ENCODE measurements at places on chromosomes 4 and X. TPM values are rescaled to one million over a fixed set of nuclear protein-coding genes. Genes with fewer than 3 reads are reported as not detected.

Gene NXF2
- not detected for polyA plus RNA-seq

Gene DRD5
- not detected for polyA plus RNA-seq

Gene LGI2
- 1.0 TPM for polyA plus RNA-seq

Gene TGIF2LX
- not detected for polyA plus RNA-seq

Gene HNRNPD
- polyA plus RNA-seq, result 168 TPM

Gene SPCS3
- 18.5 TPM for polyA plus RNA-seq

Gene GUCY1B1
- polyA plus RNA-seq, result 17.9 TPM

Gene FRMD7
- polyA plus RNA-seq, result 0.02 TPM

Gene APLN
- 1.3 TPM for polyA plus RNA-seq

Gene CDX4
- polyA plus RNA-seq, result not detected

Gene IQSEC2
- 8.7 TPM for polyA plus RNA-seq

Gene MFAP3L
- polyA plus RNA-seq, result 1.0 TPM

Gene ADD1
- polyA plus RNA-seq, result 365 TPM

Gene IGFBP7
- polyA plus RNA-seq, result 686 TPM

Gene ZNF41
- 7.8 TPM for polyA plus RNA-seq

Gene SYP
- polyA plus RNA-seq, result 3.1 TPM

Gene GATA1
- polyA plus RNA-seq, result 0.08 TPM

Gene SMIM14
- 18.8 TPM for polyA plus RNA-seq

Gene RAB41
- polyA plus RNA-seq, result not detected

Gene TMEM47
- polyA plus RNA-seq, result 49.2 TPM

Gene CSAG1
- polyA plus RNA-seq, result not detected

Gene C4orf51
- not detected for polyA plus RNA-seq

Gene PDZD4
- 2.0 TPM for polyA plus RNA-seq

Gene SYTL4
- 61.1 TPM for polyA plus RNA-seq

Gene PRKG2
- polyA plus RNA-seq, result 0.15 TPM

Gene BBS12
- polyA plus RNA-seq, result 4.2 TPM

Gene ABCB7
- 16.4 TPM for polyA plus RNA-seq

Gene PRR32
- not detected for polyA plus RNA-seq

Gene RASSF6
- 0.85 TPM for polyA plus RNA-seq

Gene RPS6KA6
- polyA plus RNA-seq, result 1.5 TPM

Gene UGT2B10
- not detected for polyA plus RNA-seq

Gene GLRB
- 7.7 TPM for polyA plus RNA-seq

Gene NEXMIF
- 0.13 TPM for polyA plus RNA-seq

Gene CASP3
- polyA plus RNA-seq, result 8.9 TPM

Gene CLDN2
- 0.70 TPM for polyA plus RNA-seq

Gene EGF
- polyA plus RNA-seq, result not detected

Gene OPRPN
- polyA plus RNA-seq, result not detected

Gene HTRA3
- polyA plus RNA-seq, result 163 TPM

Gene PNMA3
- polyA plus RNA-seq, result 0.63 TPM

Gene TRPC3
- polyA plus RNA-seq, result 0.58 TPM

Gene IDUA
- polyA plus RNA-seq, result 3.1 TPM

Gene ADH7
- not detected for polyA plus RNA-seq

Gene SRPX2
- polyA plus RNA-seq, result 8.2 TPM

Gene ADH1C
- 4.9 TPM for polyA plus RNA-seq

Gene SLBP
- polyA plus RNA-seq, result 30.9 TPM

Gene RGN
- polyA plus RNA-seq, result 15.6 TPM

Gene PAGE2
- not detected for polyA plus RNA-seq

Gene RADX
- 7.1 TPM for polyA plus RNA-seq

Gene PTTG2
- polyA plus RNA-seq, result 0.32 TPM

Gene FOXR2
- not detected for polyA plus RNA-seq

Gene STARD8
- polyA plus RNA-seq, result 4.6 TPM

Gene FAM47E
- 0.36 TPM for polyA plus RNA-seq

Gene ANAPC10
- 20.2 TPM for polyA plus RNA-seq

Gene SORCS2
- 10.9 TPM for polyA plus RNA-seq

Gene PDE6B
- polyA plus RNA-seq, result 2.2 TPM

Gene MMGT1
- 12.1 TPM for polyA plus RNA-seq

Gene SPIN2A
- 0.36 TPM for polyA plus RNA-seq

Measured in ovary (tissue), 10 donors.